Ovary (tissue), 10 donors: ENCODE measurements at places on chromosomes 11 and 22. TPM values are rescaled to one million over a fixed set of nuclear protein-coding genes. Genes with fewer than 3 reads are reported as not detected.

Gene ISX
- polyA plus RNA-seq = not detected

Gene PRR5L
- 9.2 TPM for polyA plus RNA-seq

Gene NXPE1
- polyA plus RNA-seq = not detected

Gene IFTAP
- 30.2 TPM for polyA plus RNA-seq

Gene SYT12
- polyA plus RNA-seq = 0.10 TPM
